ENCODE measurements at places on chromosomes 16 and 17.

DNA sequence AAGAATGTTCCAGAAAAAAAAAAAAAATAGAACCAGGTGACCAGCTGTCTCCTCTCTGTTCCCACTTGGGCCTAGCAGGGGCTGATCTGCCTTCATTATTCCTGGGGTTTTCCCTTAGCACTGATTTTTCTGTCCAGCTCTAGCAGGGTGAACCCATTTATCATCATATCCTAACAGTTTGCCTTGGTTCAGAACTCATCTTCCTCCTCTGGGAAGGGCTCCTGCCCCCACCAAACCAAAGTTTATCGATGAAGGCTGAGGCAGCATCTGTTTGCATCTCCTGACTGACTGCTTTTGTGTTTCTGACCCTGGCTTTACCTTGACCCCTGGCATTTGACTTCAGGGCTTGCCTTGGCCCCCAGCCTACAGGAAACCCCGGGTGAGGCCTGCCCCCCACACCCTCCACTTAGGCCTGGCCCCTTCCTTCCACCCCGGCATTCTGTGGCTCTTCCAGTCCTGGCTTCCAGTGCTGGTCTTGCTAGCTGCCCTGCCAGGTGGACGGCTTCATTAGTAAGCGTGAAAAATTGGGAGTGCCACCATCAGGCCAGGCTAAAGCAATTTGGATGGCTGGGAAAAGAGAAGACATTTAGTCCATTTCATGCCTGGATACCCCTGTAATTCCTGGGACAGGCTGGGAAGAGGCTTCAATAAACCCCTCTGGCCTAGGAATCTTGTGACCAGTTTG lies 164.9 kb downstream of the CCDC182 start:
- DNase-seq, result no peak

DNA sequence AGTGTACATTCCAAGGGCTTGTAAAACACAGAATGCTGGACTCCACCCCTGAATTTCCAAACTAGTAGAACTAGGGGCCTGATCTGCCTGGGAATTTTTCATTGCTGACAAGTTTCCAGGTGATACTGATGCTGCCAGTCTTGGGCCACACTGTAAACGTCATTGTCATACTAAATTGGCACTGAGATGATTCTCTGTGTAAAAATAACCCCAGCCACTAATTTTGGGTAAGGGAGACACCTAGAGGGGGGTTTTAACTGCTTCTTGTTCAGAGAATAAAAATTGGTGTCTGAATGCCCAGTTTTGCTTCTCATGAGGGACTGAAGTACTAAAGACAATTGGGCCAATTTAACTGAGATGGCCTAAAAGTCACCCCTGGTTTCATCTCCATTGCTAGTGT lies 5.0 kb upstream of the CDH13 start:
- no peak for DNase-seq

- no peak for DNase-seq
Observed at GRCh38 chr16:83989300-83989699, 21.3 kb downstream of the NECAB2 start.

GRCh38 chr17:7842380-7843256 lies 8.6 kb downstream of the KDM6B start:
- no peak for DNase-seq

DNA sequence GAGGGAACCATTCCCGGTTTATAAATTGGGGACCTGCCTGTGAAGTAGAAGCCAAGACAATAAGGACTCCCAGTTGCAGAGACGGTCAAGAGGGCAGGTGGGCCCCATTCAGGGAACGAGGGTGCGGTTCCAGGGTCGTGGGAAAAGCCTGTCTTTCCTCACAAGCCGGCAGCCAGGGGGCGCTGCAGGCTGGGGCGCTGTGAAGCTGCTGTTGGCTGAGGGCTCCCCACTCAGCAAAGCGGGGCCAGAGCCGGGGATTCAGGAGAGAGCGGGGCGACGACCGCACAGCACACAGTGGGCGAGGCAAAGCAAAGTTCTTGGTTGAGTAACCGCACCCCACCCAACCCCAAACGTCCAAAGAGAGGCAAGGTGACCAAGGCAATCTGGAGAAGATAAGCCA lies 24.9 kb downstream of the CDRT15 start:
- DNase-seq, result no peak

DNA sequence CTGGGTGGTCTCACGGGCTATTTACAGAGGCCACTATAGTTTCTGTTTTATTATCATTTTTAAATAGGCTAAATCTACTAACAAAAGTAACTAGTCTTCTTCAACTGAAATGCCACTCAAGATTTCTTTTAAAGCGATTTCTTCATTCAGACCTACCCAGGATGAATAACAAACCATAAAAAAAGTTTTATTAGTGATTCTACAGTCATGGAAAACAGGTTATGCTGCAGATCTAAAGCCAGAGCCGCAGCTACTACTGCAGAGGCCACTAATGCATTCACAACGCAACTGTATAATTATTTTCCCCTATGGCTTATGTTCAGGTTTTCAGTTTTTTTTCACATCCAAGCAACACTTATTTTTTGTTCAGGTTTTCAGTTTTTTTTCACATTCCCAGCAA lies 136.2 kb upstream of the AXIN2 start:
- DNase-seq, result no peak

Data from esophagus squamous epithelium (tissue), 5 donors.